Mammary microvascular endothelial cell (primary cell): ENCODE measurements at places on chromosomes 7 and 10. TPM values are rescaled to one million over a fixed set of nuclear protein-coding genes. Genes with fewer than 3 reads are reported as not detected.

RHOBTB1 gene
- 18.5 and 20.9 TPM in 2 replicates for total RNA-seq

NKX1-2 gene
- total RNA-seq: not detected in 2 replicates

GPC2 gene
- total RNA-seq: 0.89 and 1.00 TPM in 2 replicates

PTF1A gene
- total RNA-seq: not detected in 2 replicates

ARHGAP22 gene
- 35.3 and 37.4 TPM in 2 replicates for total RNA-seq

FMC1 gene
- total RNA-seq: 11.1 and 14.7 TPM in 2 replicates

SYNPO2L gene
- total RNA-seq: not detected in 2 replicates

FAM25A gene
- total RNA-seq: not detected in 2 replicates

STK31 gene
- 0.05 TPM in 1 of 2 replicates, not detected in the other for total RNA-seq

WDR37 gene
- 14.8 and 17.8 TPM in 2 replicates for total RNA-seq

NUDT13 gene
- total RNA-seq: 1.1 and 1.7 TPM in 2 replicates

MYOZ1 gene
- total RNA-seq: not detected in 2 replicates

EXOC6 gene
- total RNA-seq: 55.8 and 59.2 TPM in 2 replicates

PHYHIPL gene
- total RNA-seq: not detected in 2 replicates

LLCFC1 gene
- total RNA-seq: not detected in 2 replicates

NPFFR1 gene
- total RNA-seq: not detected in 2 replicates

DRGX gene
- not detected in 2 replicates for total RNA-seq

GIMAP8 gene
- 16.7 and 18.3 TPM in 2 replicates for total RNA-seq

PLXDC2 gene
- 0.07 and 1.1 TPM in 2 replicates for total RNA-seq

DPCD gene
- total RNA-seq: 43.1 and 52.2 TPM in 2 replicates

CACNB2 gene
- not detected in 2 replicates for total RNA-seq

CH25H gene
- 4.4 and 6.7 TPM in 2 replicates for total RNA-seq

IKZF1 gene
- not detected in 2 replicates for total RNA-seq

HPSE2 gene
- under 0.01 and 0.05 TPM in 2 replicates for total RNA-seq

MPLKIP gene
- total RNA-seq: 61.1 and 76.5 TPM in 2 replicates

WEE2 gene
- total RNA-seq: not detected in 2 replicates

DEPP1 gene
- total RNA-seq: 32.3 and 40.5 TPM in 2 replicates

SH2D4B gene
- not detected in 2 replicates for total RNA-seq

PRR15 gene
- total RNA-seq: 0.30 TPM in 1 of 2 replicates, not detected in the other

GPR15LG gene
- total RNA-seq: not detected in 2 replicates

VAX1 gene
- not detected in 2 replicates for total RNA-seq

KCP gene
- not detected in 2 replicates for total RNA-seq

GJC3 gene
- total RNA-seq: not detected in 2 replicates

PON3 gene
- not detected in 2 replicates for total RNA-seq

ABCB4 gene
- total RNA-seq: 2.1 TPM in 2 replicates

AHR gene
- 85.8 and 86.9 TPM in 2 replicates for total RNA-seq

TMEM140 gene
- total RNA-seq: 23.1 and 28.3 TPM in 2 replicates

SUGCT gene
- total RNA-seq: 1.6 TPM in 1 of 2 replicates, not detected in the other

OR6V1 gene
- total RNA-seq: not detected in 2 replicates

EBLN1 gene
- total RNA-seq: not detected in 2 replicates

OGDHL gene
- total RNA-seq: not detected in 2 replicates

VSTM4 gene
- total RNA-seq: 0.34 and 0.40 TPM in 2 replicates

LAMB1 gene
- 235 and 248 TPM in 2 replicates for total RNA-seq

FZD1 gene
- 6.0 and 6.2 TPM in 2 replicates for total RNA-seq

CFTR gene
- 1.7 TPM in 1 of 2 replicates, not detected in the other for total RNA-seq

AKR1E2 gene
- 6.8 and 8.8 TPM in 2 replicates for total RNA-seq

TMEM213 gene
- not detected in 2 replicates for total RNA-seq

NPSR1 gene
- not detected in 2 replicates for total RNA-seq

LEP gene
- total RNA-seq: not detected in 2 replicates

GRID2IP gene
- not detected in 2 replicates for total RNA-seq

DENND2A gene
- 0.07 and 0.15 TPM in 2 replicates for total RNA-seq

ACTL6B gene
- total RNA-seq: not detected in 2 replicates

TAS2R40 gene
- not detected in 2 replicates for total RNA-seq

AS3MT gene
- total RNA-seq: 1.1 and 2.3 TPM in 2 replicates

PWWP2B gene
- total RNA-seq: 7.3 and 8.0 TPM in 2 replicates

ZSCAN21 gene
- total RNA-seq: 6.1 and 8.3 TPM in 2 replicates

ASAH2 gene
- total RNA-seq: 0.64 and 1.00 TPM in 2 replicates

GTF2IRD1 gene
- 11.6 and 16.9 TPM in 2 replicates for total RNA-seq

SCIN gene
- 0.13 and 0.44 TPM in 2 replicates for total RNA-seq
